ENCODE measurements at places on chromosomes 4 and X.

DNA sequence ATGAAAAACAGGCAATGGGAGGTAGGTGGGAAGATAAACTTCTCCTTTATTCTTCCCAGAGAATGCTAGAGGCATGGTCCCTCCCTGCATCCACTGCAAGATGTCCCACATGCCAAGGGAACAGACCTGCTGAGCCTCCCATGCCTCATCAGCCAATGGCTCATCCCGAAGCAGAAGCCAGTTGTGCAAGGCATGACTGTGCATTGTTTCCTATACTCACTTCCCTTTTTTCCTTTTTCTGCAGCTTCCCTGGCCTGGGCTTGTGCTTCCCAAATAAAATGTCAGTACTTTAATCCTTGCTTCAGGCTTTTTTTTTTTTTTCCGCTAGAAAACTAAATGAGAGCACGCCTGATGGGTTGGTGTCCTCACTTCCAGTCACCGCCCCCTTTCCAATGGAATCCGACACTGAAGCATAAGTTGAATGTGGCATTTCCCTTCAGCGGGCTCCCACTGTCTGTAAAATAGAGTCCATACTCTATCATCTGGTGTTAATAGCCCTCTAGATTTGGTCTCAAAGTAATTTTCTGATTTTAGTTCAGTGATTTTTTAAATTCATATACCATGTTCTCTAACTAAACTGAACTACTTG lies 239.0 kb upstream of the JADE1 start:
- no peak for DNase-seq

DNA sequence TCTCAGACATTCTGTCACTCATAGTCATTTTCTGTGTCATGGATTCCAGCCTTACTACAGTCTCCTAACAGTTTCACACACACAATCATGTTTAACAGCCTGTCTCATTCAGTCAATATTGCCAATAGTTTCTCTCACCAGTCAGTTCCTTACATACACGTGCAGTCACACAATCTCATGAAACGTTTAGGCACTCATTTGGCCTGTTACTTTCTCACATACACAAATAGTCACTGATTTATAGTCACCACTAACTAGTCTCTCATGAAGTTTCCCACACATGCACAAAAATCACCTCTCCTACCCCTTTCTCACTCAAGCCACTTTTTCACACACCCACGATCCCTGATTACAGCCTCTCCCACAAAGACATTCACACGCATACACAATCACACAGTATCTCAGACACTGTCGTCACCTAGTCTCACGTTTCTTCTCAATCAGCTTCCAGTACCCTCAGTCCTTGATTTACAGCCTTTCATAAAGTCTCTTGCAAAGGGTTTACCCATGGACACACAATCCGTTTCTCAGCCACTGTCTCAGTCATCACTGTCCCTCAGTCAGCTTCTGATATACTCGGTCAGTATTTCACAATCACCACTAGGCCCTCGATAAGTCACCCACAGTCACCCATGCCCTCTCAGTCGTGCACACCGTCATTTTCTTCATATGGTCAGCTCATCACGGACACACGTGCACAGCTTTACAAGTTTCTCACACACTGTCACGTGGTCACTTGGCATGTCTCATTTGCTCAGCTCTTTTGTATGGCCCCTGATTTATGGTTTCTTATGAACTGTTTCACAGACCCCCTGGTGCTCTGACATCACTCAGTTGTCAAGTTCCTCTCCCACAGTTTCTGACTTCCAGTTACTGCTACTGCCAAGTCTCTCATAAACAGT lies 4.2 kb upstream of the CFP start:
- DNase-seq: no peak

- no peak for DNase-seq
Measured at GRCh38 chrX:14997271-14997670, 124.0 kb downstream of the MOSPD2 start.

DNA sequence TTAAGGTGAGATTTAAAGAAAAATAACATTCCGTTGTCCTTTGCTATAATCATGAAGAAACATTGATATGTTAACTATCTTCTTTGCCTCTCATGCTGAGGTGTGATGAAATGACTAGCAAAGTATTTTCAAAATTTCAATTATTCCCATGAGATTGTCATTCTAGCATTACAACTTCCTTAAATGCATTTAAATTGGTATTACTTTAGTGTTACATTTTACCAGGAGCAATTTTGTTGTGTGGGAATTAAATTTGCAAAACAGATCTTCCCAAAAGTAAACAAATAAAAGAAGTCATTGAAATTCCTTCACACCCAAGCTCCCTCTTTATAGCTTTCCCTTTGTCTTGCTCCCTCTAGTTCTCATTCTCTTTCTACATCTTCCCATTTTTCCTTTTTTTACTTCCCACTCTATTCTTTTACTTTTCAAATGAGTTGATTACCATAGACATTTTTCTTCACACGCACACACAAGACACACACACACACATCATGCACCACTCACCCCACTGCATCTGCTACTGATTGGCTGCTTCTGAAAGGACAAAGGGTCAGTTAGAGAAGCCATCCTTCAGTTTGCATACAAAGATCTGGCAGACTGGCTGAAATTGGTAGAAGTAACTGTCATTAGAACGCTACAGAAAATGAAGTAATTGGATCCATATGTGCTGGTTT lies 10.0 kb upstream of the APELA start:
- DNase-seq: no peak

GRCh38 chrX:17046478-17047097 lies 100.1 kb downstream of the REPS2 start:
- peak; percentile 6 for DNase-seq

DNA sequence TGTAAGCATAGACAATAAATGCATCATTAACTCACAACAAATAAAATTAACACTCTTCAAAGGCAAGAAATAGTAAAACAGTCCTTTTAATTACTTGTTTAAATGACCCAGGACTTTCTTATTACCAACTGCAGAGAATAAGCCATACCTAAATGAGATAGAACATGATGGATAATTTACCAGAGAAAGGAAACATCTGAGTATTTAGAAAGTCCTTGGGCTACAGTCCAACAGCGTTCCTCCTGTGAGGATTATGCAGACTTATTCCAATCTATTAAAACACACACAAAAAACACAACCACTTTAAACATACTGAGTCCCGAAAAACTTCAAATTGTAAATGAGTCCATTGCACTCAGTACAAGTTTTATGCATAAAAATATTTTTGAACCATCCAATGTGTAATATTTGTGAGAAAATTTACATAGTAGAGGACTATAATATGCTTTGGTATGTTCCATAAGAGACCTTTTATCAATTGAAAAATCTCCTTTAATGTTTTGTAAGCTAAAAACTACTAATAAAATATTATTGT lies 129.2 kb downstream of the NR3C2 start:
- DNase-seq: no peak

GRCh38 chr4:154490583-154491340 lies 837 bp downstream of the DCHS2 start:
- no peak for DNase-seq
